ENCODE measurements at places on chromosomes 3 and 15.

GRCh38 chr3:59990915-59991314 lies 941.1 kb upstream of the CFAP20DC start:
- no peak for DNase-seq

- DNase-seq = no peak
These were observed 380.2 kb upstream of the ATP11B start for GRCh38 chr3:182413061-182413460.

DNA sequence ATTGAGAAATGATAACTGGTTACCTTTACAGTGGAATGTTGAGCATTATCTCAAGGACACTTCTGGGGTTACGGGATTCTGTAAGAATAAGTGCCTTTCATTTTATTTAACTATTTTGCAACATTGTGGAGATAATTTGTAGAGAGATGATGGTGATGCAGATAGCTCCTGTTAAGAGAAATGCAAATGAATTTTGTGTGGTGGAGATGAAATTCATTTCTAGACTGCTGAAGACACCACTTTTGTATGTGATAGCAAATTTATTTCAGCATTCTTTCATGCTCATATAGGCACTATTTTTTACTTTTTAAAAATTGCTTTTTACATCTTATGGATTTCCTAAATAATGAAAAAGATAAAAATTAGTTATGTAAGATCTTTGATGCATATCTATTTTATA lies 463.3 kb upstream of the CBLB start:
- no peak for DNase-seq

GRCh38 chr3:154990543-154990942 lies 89.6 kb upstream of the MME start:
- DNase-seq = no peak

GRCh38 chr3:62554264-62554799 lies 181.0 kb upstream of the FEZF2 start:
- no peak for DNase-seq

DNA sequence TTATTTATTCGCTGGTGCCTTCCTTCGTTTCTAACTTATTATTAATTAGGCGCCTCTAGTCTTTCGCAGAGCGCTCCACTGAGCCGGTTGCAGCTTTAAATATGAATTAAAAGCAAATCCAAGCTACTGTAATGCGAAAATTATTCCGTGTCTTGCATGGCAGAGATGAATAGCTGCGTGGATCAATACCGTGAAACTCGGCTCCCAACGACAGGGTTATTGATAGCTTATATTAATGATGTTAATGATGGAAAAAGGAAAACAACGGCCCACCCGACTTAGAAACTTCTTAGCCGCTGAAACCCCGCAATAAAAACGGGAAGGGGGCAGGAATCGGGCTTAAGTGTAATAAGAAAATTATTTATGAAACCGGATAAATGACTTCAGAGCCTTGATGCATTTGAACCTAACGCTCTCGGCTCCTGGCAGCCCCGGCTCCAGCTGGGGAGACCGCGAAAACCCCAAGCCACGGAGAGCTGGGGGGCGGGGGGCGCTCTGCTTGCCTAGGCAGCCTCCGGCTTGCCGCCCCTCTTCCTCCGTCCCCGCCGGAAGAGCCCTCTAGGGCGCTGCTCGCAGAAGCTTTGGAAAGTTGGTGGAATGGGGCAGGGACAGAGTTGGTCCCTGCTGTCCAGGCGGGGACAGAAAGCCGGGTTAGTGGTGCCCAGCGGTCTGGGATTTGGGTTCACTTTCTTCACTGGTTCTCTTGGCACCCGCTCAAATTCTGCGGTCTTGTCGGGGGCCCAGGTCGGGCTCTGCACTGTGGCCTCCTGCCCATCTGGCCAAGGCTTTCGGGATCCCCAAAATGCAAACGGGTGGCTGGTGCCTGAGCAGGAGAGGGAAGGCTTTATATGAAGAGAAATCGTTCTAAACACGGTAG lies 7.7 kb upstream of the ONECUT1 start:
- no peak for DNase-seq

GRCh38 chr3:187858041-187858440 lies 112.8 kb upstream of the BCL6 start:
- no peak for DNase-seq

DNA sequence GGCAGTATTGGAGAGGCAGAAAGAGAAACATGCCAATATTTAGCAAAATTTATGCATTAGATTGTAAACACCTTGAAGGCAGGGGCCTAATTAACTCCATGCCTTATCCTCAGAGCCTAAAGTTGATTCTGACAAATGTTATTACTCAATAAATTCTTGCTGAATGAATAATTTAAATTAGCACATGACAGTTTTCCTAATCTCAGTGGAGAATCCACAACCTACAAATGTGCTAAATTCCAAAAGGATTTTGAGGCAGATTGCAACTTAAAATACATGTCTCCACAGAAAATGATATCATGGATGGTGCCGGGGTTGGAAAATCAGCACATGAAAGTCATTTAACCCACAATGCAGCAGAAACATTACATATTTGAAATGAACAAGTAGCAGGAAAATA lies 41.1 kb upstream of the NANOGP8 start:
- DNase-seq = no peak

GRCh38 chr15:52093539-52094510 lies 18.8 kb downstream of the BCL2L10 start:
- no peak for DNase-seq

DNA sequence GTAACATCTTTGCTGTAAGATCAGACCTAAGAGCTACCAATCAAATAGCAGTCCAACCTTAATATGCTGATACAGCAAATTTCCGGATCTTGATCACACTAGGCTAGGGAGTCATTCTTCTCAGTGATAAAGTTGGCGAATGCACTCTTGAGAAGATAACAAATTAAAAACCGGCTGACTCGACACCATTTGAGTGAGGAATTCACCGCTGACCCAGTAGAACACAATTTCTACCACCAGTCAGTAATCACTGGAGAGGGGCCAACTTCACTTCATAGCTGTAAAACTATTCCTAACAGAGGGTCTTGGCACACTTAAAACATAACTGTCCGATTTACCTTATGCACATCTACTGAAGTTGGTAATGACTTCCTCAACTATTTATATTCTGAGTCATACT lies 47.2 kb downstream of the MEIS2 start:
- no peak for DNase-seq

- DNase-seq = no peak
These were observed 104.0 kb downstream of the CYP19A1 start for GRCh38 chr15:51234176-51234927.

DNA sequence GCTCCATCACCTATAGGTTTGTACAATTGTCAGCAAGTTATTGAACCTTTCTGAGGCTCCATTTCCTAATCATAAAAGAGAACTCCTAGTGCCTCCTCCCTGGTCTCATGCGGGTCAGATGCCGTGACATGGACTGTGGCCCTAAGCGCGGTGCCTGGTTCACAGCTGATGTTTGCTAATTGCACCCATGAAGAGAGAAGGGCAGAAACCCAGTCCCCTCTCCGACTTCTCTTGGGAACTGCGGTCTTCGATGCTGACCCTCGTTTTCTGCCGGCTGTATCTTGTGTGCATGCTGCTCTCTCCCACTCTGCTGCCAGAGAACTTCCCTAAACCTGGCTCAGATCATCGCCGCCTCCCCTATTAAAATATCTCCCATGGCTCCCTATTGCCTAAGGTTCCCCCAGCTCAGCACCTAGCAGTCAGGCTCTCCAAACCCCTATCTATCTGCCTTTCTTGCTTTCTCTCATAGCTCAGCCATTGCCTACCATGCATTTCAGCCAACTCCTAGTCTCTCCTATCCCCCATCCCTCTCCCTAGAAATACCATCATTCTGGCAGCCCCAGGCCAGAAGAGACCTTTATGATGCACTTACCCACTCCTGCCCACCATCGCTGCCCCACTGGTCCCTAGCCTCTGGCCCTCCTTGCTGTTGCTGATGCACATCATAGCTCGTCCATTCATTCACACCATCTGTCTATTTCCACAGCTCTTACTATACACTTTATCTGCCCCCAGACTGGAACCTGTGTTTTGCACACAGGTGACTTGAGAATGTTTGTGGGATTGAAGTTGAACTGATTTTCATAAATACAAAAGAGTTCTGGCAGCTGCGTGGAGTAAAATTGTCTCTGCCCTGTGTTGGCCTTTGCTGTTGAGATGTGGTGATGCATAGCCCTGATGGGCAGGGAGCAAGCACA lies 6.6 kb downstream of the ISG20 start:
- no peak for DNase-seq

- no peak for DNase-seq
These were observed 25.2 kb downstream of the EOMES start for GRCh38 chr3:27696906-27697305.

DNA sequence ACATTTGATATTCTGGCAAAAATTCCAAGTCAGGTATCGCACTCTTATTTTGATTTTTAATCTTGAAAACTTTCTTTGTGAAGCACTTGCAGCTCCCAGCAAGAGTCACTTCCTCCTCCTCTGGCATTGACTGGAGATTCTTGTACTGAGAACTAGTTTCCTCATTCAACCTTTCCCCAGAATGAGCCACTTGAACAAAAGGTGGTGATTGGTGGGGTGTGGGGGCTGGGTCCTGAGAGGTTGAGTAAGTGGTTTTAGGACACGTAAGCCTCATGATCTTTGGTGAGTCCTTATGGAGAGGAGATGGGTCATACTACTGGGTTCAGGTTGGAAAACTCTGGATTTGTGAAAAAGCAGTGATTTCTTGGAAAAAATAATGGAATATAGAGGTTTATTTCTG lies 32.3 kb upstream of the ONECUT1 start:
- no peak for DNase-seq

- DNase-seq = peak; percentile 25
These were observed 624.8 kb upstream of the LMCD1 start for GRCh38 chr3:7876741-7877297.

All from stimulated activated CD8-positive, alpha-beta memory T cell treated with anti-CD3 and anti-CD28 coated beads, Interleukin-12 subunit alpha, Interleukin-12 subunit beta, amount 100 ng/mL, for 1 hour (primary cell).